ENCODE measurements at places on chromosomes 6 and 20.

DNA sequence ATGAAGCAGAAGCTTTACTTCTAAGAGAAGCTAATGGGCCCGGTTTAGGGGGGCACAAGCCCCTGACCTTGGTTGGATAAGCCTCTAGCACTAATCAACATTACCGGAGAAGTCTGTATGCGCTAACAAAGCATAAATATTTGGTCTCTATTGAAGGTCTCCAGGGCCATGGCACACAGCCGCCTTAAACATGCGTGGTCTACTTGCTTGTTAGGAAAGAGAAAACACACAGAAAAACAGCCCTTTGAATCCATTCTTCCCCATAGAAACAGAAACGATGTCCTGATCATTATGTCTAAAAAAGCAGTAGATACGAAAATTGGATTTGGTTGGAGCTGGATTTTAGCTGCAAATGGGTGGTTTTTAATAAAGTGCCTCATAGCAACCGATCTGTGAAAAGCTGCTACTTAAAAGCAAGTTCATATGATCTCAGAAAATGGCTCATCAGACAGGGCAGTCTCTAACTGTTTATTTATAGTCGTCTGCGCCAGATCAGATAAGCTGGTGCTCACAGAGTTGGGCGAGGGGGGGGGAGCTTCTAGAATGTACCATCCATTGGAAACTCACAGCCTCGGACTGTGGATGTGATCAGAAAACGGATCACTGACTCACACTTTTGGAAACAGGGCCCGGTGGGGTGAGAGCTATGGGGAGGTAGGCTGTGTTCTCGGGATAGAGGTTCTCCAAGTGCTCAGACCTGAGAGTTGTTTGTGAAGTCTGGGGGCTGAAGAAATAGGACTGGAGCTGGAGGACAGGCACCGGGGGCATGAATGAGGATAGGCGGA is 35.3 kb upstream of the APCDD1L start:
- DNase-seq = no peak

DNA sequence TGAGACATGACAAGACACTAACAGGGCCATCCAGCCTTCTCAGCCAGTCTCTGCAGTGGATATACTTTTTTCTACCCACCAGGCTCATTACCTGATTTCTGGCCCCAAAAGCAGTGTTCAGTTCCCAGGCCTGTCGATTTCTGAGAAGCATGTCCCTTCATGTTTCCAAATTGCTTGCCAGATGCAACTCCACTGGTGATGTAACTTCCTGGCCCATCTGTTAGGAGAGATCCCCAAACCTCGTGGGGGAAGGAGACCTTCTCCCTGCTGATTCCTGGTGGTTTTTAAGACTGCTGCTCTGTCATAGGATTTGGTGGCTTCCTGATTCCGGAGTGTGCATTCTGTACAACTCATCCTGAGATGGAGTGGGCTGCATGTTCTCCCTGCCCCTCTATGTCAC is 31.6 kb upstream of the MRPS10 start:
- DNase-seq = no peak

DNA sequence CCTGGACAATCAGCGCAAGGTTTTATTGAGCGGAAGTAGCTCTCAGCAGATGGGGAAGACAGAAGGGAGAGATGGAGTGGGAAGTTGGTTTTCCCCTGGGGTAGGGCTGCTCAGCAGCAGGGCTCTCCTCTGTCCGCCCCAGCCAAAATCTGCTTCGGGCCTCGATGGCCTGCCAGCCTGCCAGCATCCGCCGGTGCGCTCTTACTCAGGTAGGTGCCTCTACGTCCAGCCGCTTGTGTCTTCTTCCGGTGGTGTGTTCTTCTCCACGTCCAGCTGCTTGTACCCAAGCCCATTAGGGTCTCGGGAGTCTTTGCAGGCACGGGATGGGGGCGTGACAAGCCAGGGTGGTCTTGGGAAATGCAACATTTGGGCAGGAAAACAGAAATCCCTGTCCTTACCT is 1340.0 kb upstream of the MAP3K7 start:
- DNase-seq = no peak

GRCh38 chr6:3319610-3320200 is 61.0 kb downstream of the PSMG4 start:
- no peak for DNase-seq

DNA sequence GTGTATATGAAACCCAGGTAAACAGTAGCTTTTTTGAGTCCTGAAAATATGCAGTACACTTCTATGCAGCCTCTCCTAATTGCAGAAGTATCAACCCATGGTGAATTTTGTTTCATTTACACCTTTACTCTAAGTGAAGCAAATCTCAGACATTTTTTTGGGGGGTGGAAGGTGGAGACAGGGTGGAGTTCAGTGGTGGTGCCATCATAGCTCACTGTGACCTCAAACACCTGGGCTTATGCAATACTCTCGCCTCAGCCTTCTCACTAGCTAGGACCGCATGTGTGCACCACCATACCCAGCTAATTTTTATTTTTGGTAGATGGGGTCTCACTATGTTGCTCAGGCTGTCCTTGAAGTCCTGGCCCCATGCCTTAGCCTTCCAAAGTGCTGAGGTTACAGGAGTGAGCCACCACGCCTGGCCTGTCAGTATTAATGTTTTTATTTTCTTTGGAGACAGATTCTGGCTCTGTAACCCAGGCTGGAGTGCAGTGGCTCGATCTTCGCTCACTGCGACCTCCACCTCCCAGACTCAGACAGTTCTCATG is 80.3 kb downstream of the JARID2 start:
- DNase-seq = peak; percentile 59

GRCh38 chr6:162907876-162908481 is 180.2 kb downstream of the PACRG start:
- DNase-seq = peak; percentile 45

DNA sequence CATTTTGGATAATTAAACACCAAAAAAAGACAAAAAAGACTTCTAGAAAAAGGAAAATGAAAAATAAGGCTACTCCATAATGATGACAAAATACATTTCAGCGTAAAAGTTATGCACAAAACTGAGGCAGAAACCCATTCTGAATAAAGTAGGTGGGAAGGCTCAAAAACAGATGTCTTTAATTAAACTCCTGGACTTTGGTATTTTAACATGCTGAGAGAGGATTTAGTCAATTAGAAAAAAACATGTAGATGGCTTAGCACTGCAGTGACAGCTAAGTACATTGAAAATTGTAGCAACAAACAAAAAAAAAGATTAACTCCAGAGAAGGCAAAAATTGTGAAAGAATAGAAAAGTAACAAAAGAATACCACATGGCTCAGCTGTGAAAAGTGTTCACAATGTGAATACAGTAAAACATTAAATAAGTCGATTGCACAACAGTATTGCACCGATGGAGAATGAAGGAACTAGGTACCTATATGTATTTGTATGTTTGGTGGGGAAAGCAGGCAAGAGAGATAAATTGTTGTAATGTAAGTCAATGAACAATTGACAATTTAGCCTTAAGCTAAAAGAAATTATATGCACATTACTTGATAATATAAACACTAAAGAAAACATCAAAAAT is 59.5 kb downstream of the TBC1D32 start:
- DNase-seq = no peak

DNA sequence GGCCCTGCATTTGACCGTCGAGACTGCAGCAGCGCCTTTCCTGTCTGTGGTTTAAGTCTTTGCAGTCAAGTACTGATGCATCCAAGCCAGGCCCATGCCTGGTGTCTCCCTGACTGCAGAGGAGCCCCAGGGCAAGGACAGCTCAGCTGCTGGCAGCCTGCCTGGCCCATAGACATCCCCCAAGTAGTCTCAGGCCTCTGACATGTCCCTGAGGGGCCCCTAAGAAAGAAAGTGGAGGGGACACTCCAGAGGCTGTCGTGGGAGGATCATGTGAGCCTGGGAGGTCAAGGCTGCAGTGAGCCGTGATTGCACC is 18.0 kb downstream of the HRH3 start:
- DNase-seq = no peak

- no peak for DNase-seq
Measured at GRCh38 chr6:139008117-139008516, 20.1 kb upstream of the REPS1 start.

DNA sequence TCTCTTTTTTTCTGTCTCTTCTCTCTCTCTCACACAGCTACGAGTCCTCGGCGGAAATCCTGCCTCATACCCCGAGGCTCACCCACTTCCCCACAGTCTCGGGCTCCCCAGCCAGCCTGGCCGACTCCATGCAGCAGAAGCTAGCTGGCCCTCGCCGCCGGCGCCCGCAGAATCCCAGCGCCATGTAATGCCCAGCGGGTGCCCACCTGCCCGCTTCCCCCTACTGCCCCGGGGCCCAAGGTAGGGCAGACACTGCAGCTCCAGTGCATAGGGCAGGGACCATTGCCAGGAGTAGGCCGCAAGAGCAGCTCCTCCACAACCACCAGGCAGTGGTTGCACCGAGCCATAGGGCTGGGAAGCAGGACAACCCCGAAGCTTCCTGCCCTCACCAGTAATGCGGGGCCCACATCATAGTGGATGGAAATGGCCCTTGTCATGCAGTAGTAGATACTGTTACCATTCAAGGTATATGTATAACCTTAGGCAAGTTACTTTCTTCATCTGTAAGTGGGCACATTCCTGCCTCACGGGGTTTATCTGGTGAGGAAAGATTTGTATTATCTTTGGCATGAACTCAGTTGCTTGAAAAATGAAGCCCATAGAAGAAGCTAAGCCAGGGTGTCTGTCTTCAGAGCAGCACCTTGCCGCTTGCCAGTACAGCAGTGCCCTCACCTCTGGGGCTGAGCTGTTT is 36.9 kb upstream of the ID1 start:
- DNase-seq = no peak

- DNase-seq = no peak
Measured at GRCh38 chr6:7276199-7276524, 36.8 kb downstream of the SSR1 start.

DNA sequence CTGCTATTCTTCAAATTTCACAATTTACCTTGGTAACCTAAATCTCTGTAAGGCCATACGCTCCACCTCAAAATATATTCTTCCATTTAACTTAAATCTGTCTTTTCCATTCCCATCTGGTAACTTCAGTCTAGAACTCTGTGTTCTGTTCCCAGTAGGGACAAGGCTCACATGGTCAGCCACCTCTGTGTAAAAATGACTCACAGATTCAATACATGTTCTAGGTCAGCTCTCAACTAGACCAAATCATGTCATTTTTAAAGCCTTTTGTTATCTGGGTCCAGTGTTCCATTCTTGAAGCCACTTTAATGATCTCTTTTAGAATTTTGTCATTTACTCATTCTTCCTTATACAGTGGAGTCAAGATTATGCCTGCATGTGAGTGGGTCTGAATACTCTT is 315.6 kb upstream of the CITED2 start:
- no peak for DNase-seq

DNA sequence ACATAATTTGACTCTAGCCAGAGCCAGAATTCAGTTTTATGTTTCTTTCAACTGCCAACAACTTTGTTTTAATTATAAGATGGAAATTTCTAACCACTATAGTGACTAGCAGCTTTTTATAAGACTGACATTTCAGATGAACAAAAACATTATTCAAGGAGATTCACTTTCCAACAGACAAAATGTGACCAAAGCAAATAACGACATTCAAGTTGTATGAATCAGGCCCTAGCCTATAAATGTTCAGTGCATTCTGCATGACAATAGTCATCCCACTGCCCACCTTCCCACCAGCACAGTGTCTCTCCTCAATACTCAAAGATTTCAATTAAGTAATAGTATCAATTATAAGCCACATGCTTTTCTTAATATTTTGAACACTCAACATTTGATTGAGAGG is 200.7 kb downstream of the KHDC1L start:
- DNase-seq = no peak

DNA sequence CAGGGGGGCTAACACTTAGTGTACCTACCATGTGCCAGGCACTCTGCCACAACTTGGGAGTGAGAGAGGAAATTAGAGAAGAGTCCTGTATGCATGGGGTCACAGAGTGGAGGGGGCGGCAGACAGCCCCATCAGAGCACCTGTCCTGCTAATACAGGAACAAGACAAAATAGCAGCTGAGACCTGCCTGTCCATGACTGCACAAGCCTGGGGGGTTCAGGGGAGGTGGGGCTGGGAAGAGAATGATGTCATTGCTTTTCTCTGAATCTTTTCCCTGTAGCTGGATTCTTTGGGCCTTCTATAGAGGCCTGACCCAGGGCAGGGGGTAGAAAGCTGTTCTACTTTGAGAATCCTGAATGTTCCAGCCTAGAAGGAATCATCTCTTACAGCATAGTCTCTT is 37.4 kb downstream of the FOXP4 start:
- no peak for DNase-seq

- no peak for DNase-seq
Measured at GRCh38 chr20:61841551-61841950, 224.1 kb downstream of the TAF4 start.

DNA sequence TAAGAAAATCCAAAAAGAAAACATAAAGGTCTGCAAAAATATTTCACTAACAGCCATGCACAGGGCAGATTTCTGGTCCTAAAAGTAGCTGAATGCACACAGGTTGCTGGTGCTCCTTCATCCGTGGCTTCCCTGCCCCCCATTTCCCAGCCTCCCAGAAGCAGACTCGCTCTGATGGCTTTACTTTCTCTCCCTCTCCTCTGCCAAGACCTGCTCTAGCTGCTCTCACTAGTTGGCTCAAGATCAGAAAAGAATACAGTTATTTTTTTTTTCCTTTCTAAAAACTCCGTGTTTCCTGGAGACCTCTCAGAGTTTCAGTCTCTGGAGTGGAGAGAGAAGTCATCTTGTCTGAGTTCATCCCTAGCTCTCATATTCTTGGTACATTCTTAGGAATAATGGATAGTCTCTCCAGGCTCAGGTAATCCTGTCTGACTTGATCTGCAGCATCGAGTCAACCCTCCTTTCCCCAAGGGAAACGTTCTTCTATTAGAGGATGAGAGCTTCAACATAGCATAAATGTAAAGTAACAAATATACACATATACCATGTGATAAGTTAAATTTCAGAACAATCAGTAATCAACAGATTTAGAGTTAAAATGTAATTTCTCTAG is 214.2 kb downstream of the TBC1D7 start:
- peak; percentile 26 for DNase-seq

Data from common myeloid progenitor, CD34-positive (primary cell).